HFFc6 (cell line): ENCODE measurements at places on chromosomes 12 and 14.

- no peak overlapping the region for H3K27ac ChIP-seq
- no peaks in the 10 kb centered on the region for H3K4me1 ChIP-seq
- peaks cover 4% of the 10 kb centered on the region; the same call in 1 of the 2 replicates for H3K36me3 ChIP-seq
Observed at GRCh38 chr12:129911428-129912049, 7.7 kb upstream of the TMEM132D start.

GRCh38 chr12:126535971-126536370 lies 1470.7 kb downstream of the AACS start:
- no peak overlapping the region for H3K4me3 ChIP-seq
- no peak for DNase-seq
- no peaks in the 10 kb centered on the region; the same call in 1 of the 2 replicates for H3K27me3 ChIP-seq
- no peaks in the 10 kb centered on the region for H3K4me1 ChIP-seq
- H3K36me3 ChIP-seq, result no peaks in the 10 kb centered on the region
- no peak overlapping the region for H3K27ac ChIP-seq

GRCh38 chr12:124685689-124686369 lies 118.4 kb upstream of the NCOR2 start:
- peaks cover 72% of the 10 kb centered on the region for H3K4me1 ChIP-seq
- peak; percentile 72 for DNase-seq
- no peaks in the 10 kb centered on the region for H3K36me3 ChIP-seq
- peak overlapping the region; percentile 76 for H3K27ac ChIP-seq
- H3K27me3 ChIP-seq, result peaks cover 10% of the 10 kb centered on the region
- H3K4me3 ChIP-seq, result peak overlapping the region; percentile 80

GRCh38 chr12:22539055-22539454 lies 5.3 kb downstream of the C2CD5 start:
- peaks cover 41% of the 10 kb centered on the region for H3K4me1 ChIP-seq
- H3K27ac ChIP-seq, result no peak overlapping the region
- H3K36me3 ChIP-seq, result peaks cover 24% of the 10 kb centered on the region
- H3K27me3 ChIP-seq, result no peaks in the 10 kb centered on the region; the same call in 1 of the 2 replicates
- H3K4me3 ChIP-seq, result no peak overlapping the region
